Occipital lobe (tissue), 3 donors: ENCODE measurements at places on chromosomes 5 and 9. TPM values are rescaled to one million over a fixed set of nuclear protein-coding genes. Genes with fewer than 3 reads are reported as not detected.

Gene FRRS1L
- 82.2 TPM for total RNA-seq

Gene NTNG2
- total RNA-seq = 46.3 TPM

DNA sequence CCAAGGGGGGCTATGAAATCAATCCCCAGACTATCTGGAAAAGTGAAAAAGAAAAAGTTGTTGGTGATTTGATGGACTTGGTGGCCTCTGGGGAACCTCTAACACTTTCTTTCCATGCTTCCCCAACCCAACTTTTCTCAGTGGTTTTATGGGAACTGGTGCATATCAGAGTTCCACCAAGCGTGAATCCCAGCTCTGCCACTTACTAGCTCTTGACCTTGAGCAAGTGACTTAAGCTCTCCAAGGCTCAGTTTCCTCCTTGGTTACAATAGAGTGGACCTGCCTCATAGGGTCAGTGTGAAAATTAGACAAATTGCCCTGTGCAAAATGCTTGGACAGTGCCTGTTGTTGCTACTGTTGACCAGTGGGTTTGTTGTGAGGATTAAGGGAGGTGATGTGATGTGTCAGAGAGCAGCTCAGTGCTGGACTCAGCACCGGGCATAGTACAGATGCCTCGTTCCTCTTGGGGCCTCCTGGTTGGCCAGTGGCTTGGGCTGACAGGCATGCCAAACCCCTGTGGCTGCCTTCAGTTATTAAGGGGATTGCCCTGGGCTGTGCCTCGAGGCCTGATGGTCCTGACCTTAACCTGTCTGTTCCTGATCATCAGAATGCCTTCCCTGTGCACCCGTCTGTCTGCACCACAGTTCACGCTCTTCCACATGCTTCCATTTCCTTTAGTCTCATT, 49.3 kb downstream of the COL15A1 start:
- DNase-seq = no peak

DNA sequence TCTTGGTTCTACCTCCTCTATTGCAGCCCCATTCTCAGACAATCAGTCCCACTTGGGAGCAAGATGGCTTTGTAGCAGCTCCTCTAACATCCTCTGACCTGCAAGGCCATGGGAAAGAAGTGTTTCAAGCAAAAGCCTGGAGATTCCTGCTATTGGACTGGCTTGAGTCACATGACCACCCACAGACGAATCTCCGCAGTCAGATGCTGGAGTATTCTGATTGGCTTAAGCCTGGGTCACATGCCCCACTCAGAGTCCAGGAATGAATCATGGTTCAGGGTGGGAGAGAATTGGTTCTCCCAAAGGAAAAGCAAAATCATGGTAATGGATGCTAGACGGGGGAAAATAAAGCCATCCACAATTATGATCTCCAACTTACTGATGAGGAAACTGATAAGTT, 22.6 kb upstream of the LMX1B start:
- no peak for DNase-seq

- no peak for DNase-seq
Observed at GRCh38 chr9:113659039-113659438, 195.5 kb downstream of the RGS3 start.

DNA sequence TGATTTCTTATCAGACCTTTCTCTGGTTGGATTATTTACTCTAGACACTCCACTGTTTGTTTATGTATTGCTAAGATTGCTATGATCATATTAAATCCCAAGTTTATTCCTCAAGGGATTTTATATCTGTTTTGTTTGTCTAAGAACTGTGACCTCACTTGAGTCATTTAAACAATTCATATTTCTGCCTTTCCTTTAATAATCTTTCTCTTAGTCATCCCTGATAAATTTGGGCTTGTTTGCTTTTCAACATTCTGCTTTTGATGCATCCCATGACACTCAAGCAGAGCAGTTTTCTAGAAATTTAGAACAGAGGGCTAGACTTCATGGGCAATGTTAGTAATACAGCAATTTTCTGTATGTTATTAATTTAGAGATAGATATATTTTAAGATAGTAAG, 231.6 kb upstream of the TNC start:
- no peak for DNase-seq

DNA sequence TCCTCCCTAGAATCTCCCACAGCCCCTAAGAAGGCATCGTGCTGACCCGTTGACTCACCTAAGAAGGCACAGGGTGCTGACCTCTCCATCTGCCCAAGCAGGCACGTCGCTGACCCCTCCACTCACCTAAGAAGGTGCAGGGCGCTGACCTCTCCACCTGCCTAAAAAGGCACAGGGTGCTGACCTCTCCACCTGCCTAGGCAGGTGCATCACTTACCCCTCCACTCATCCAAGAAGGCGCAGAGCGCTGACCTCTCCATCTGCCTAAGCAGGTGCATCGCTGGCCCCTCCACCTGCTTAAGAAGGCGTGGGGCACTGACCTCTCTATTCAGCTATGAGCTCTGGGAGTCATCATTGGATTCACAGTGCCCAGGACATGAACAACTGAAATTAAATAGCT, 54.4 kb upstream of the FCN1 start:
- no peak for DNase-seq

- no peak for DNase-seq
Observed at GRCh38 chr5:56075361-56075760, 80.6 kb upstream of the IL6ST start.

DNA sequence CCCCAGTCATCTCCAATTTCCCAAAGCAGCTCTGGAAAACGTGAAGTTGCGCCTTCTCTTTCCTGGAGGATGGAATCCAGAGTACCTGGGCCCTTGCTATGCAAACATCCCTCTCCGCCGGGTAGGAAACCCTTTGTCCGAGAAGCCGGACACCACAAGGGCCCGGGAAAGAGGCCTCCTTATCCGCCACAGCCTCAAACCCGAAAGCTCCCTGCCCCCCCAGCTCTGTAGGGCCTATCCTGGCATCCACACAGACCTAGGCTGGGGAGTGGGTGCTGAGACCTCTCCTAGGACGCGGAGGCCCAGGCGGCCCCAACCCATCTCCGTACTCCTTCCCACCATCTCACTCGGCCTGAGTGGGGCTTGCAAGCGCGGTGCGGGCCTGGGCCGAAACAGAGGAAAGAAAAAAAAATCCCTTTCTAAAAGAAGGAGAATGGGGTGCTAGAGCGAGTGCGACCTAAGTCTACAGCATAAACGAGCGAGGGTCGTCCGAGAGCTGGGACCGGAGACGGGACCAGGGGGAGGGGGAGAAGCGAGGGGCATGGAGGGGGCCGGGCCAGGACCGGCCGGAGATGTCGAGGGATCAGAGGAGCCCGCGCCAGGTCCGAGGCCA, 624 bp downstream of the FBXW11 start:
- no peak for DNase-seq

- DNase-seq = no peak
Observed at GRCh38 chr5:74352256-74352655, 288.3 kb downstream of the ENC1 start.

DNA sequence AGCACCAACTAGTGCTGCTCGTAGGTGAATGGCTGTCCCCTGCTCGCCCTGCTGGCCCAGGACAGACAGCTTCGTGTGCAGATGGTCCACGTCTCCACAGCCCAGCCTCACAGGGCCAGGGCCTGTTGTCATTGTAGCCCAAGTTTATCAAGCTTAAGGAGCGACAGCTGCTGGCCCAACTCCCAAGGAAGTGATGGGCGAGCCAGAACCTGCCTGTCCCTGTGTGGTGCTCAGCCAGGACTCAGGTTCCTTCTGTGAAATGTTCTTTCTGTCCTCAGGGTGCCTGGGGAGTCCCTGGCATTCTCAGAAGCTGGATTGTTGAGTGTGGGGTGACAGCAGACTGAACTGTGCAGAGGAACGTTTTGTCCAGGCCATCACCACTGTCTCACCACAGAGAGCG, 16.4 kb downstream of the TRIP13 start:
- DNase-seq = no peak

DNA sequence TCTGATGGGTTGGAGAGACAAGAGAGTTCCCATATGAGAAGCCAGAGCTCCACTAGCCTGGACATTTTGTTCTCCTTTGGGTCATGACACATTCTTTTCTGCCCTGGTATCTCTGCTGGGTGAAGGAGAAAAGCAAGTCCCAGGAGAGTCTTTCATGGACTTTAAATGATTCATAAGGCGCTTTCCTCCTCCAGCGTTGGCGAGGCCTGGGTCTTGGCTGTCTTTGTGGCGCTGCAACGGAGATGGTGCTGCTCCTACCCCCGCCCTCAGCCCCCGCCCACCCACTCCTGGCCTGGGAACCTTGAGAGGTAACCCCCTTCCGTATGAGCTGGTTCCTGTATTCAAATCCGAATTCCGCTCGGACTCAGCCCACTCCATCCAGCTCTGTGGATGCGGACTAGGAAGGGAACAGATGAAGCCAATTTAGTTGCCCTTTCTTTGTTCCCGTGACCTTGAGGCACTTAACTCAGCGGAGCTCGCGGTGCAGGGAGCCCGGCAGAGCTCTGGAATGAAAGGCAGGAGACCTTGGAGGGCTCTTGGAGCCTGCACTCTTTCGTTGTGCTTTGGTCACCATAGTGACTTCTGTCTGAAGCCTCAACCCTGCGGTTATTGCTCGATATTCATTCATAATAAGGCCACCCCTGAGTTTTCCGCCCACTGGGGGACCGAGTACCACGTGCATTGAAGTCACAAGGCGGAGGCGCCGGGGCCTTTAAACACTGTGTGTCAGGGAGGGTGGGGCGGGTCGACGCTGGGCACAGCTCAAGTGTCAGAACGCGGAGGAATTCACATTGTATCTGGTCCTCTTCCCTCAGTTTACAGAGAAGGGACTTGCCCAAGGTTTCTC, 14.0 kb upstream of the PWWP2A start:
- no peak for DNase-seq

GRCh38 chr5:144465441-144465840, 294.8 kb downstream of the KCTD16 start:
- no peak for DNase-seq

DNA sequence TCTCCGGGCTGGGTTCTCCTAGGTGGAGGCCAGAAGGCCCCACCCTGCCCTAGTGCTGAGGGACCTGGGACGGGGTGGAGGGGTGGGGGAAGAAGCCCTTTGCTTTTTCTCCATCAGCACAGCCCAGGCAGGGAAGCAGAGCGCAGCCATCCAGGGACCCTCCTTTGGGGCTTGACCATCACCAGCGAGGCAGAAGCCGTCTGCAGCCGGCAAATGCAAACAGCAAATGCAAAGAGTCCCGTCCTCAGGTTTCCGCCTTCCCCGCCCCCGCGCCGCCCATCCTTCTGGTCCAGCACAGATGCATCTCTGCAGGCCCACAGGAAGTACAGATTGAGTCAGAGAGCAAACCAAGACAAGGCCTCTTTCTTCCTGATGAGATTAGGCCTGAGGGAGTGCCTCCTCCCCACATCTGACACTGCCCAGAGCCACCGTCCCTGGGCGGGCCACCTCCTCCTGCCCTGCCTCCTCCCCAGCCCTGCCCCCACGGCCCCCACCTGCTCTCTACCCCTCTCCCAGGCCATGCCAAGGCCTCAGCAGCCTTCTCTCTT, 23.4 kb downstream of the CORO2A start:
- peak; percentile 8 for DNase-seq

DNA sequence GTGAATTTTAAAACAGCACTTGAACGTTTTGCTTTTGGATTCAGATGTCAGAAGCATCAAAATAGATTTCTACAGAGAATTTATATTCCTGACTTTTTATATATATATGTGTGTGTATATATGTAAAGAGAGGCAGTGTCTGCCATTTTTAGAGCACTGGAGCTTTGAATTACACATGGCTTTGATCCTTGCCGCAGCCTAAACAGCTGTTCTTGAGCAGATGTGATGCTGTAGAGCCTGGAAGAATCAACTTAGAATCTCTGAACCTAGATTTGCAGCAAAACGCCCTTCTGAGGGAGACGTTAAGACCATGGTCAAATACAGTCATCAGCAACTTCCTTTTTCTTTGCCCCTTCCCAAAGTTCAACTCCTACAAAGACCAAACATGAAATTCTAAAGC, 21.7 kb upstream of the C5orf47 start:
- DNase-seq = no peak
